Endothelial cell of umbilical vein (primary cell): ENCODE measurements at places on chromosomes 2 and 18. TPM values are rescaled to one million over a fixed set of nuclear protein-coding genes. Genes with fewer than 3 reads are reported as not detected.
A peak's percentile ranks its signal among the peaks of the same experiment; 100 is the strongest.

DNA sequence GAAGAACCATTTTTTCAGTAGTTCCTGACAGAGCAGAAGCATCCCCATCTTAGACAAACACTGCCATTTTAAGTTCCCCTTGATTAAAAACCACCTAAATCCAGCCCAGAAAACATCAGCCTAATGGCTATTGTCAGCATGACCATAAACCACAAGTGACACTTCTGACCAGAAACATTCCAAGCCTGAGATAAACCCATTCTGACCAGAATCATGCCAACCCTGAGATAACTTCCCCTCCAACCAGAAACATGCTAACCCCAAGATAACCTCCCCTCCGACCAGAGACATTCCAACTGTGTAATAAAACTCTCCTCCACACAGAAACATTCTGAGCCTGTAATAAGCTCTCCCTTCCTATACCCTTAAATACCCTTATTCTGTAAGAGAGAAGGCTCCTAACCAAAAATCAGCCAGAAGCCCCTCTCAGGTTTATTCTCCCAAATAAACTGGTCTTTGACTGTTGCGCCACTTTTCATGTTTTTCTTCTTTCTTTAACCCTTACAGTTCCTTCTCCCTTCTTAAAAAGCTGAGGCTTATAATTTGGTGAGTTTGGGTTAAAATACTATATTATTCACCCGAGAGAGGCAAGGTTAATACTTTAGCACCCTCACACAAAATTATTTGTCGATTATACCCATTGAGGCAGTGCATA lies 149.7 kb downstream of the HNMT start:
- H3K4me1 ChIP-seq: no peaks in the 10 kb centered on the region
- H3K27me3 ChIP-seq: no peaks in the 10 kb centered on the region
- H3K36me3 ChIP-seq: no peaks in the 10 kb centered on the region
- H3K4me3 ChIP-seq: no peak overlapping the region
- DNase-seq: no peak

GRCh38 chr2:170579511-170579910 lies 135.6 kb upstream of the SP5 start:
- no peaks in the 10 kb centered on the region for H3K4me1 ChIP-seq
- no peaks in the 10 kb centered on the region for H3K36me3 ChIP-seq
- no peaks in the 10 kb centered on the region for H3K27me3 ChIP-seq
- H3K27ac ChIP-seq: no peak overlapping the region
- DNase-seq: no peak

GRCh38 chr2:235575904-235576303 lies 82.1 kb downstream of the AGAP1 start:
- no peaks in the 10 kb centered on the region for H3K36me3 ChIP-seq
- H3K27me3 ChIP-seq: no peaks in the 10 kb centered on the region
- no peak overlapping the region for H3K27ac ChIP-seq

- no peaks in the 10 kb centered on the region for H3K4me1 ChIP-seq
- H3K27me3 ChIP-seq: no peaks in the 10 kb centered on the region
- no peak overlapping the region for H3K27ac ChIP-seq
- H3K36me3 ChIP-seq: no peaks in the 10 kb centered on the region
- no peak for DNase-seq
Observed at GRCh38 chr18:52933356-52933755, 593.4 kb downstream of the DCC start.

DNA sequence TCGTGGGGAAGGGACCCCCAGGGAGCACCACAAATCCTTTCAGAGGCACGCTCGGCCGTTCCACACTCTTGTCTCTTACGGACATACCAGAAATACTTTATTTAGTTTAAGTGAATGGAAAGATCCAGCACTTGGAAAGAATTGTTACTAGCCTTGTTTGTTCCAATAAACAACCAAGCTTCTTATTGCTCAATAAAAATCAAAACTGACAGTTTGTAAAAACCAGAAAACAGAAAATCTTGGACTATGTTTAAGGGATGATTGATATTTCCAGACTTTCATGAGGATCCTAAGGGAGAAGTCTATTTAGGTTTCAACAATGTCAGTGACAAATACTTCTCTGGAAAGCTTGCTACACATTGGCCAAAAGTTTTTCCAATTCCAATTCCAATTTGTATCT lies 31.6 kb upstream of the CCBE1 start:
- H3K4me1 ChIP-seq: no peaks in the 10 kb centered on the region
- H3K36me3 ChIP-seq: no peaks in the 10 kb centered on the region
- H3K4me3 ChIP-seq: no peak overlapping the region
- DNase-seq: no peak
- no peak overlapping the region for H3K27ac ChIP-seq

- H3K27ac ChIP-seq: no peak overlapping the region
- no peaks in the 10 kb centered on the region for H3K36me3 ChIP-seq
- no peaks in the 10 kb centered on the region for H3K27me3 ChIP-seq
- DNase-seq: no peak
- no peaks in the 10 kb centered on the region for H3K4me1 ChIP-seq
Observed at GRCh38 chr2:228084717-228085116, 96.8 kb downstream of the SPHKAP start.

GRCh38 chr2:188333751-188334524 lies 42.3 kb downstream of the GULP1 start:
- no peaks in the 10 kb centered on the region for H3K36me3 ChIP-seq
- H3K27ac ChIP-seq: no peak overlapping the region
- peaks cover 7% of the 10 kb centered on the region for H3K4me1 ChIP-seq
- DNase-seq: no peak
- no peaks in the 10 kb centered on the region for H3K27me3 ChIP-seq

- H3K4me1 ChIP-seq: no peaks in the 10 kb centered on the region
- H3K36me3 ChIP-seq: no peaks in the 10 kb centered on the region
- H3K4me3 ChIP-seq: no peak overlapping the region
- no peaks in the 10 kb centered on the region for H3K27me3 ChIP-seq
- DNase-seq: no peak
Observed at GRCh38 chr2:154032220-154032619, 160.5 kb downstream of the GALNT13 start.

DNA sequence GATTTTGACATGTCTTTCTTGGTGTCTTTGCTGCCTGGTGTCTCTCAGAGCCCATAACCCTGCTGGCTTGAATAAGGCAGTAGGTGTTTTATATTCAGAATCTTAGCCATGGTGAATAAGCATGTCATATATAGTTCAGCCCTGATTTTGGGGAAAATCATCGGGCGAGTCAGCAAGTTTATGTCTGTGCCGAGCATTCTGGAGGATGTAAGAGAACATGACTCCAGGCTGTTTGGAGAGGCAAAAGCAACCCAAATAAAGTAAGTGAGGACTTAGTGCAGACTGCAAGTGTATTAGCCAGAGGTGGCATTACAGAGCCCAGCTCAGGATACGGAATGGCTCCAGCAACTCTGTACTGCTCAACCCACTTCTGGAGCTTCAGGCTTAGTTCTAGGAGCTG lies 50.3 kb downstream of the TCF7L1 start:
- H3K27me3 ChIP-seq: no peaks in the 10 kb centered on the region
- H3K4me3 ChIP-seq: no peak overlapping the region
- no peak overlapping the region for H3K27ac ChIP-seq
- H3K4me1 ChIP-seq: peaks cover 29% of the 10 kb centered on the region
- no peak for DNase-seq

GRCh38 chr18:61157451-61157850 lies 175.8 kb upstream of the CDH20 start:
- H3K4me3 ChIP-seq: no peak overlapping the region
- H3K27me3 ChIP-seq: no peaks in the 10 kb centered on the region
- H3K4me1 ChIP-seq: no peaks in the 10 kb centered on the region
- no peak for DNase-seq
- no peaks in the 10 kb centered on the region for H3K36me3 ChIP-seq

DNA sequence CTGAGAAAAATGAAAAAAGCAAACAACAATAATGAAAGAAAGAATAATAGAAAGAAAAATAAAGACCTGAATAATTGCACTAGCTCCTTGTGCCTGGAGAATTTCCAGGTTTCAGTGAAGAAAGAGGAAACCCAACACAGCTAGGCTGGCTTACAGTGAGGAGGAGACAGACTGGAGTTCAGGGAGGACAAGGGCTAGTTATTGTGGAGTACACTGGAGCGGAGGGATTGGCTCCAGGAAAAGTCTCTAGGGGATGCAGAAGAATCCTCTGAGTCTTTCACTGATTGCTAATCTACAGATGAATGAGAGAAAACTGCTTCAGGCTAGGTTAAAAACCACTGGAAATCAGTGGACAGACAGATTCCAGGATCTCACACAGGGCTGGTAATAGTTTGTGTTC lies 163.6 kb upstream of the RBMS1 start:
- no peaks in the 10 kb centered on the region for H3K27me3 ChIP-seq
- peaks cover 6% of the 10 kb centered on the region for H3K4me1 ChIP-seq
- DNase-seq: no peak
- no peak overlapping the region for H3K27ac ChIP-seq
- no peaks in the 10 kb centered on the region for H3K36me3 ChIP-seq

DNA sequence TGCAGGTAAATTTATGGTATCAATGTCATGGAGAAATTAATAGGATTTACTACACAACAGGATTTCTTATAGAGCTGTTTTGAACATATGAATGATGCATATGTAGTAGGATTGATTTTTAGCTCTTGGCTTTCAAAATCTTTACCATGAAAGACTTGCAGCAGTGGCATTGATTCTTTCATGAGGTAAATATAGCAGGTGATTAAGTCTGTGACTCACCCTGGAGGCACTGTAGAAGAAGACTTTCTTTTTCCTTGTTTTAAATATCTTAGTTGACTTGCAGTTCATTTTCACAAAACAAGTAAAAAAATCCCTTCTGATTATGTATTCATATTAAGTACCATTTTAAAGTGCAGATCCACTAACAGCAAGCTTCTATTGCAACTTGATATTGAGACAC lies 463.0 kb downstream of the FBXO15 start:
- H3K4me1 ChIP-seq: no peaks in the 10 kb centered on the region
- H3K27me3 ChIP-seq: no peaks in the 10 kb centered on the region
- no peak overlapping the region for H3K4me3 ChIP-seq
- no peak overlapping the region for H3K27ac ChIP-seq
- no peaks in the 10 kb centered on the region for H3K36me3 ChIP-seq

- DNase-seq: no peak
- H3K27me3 ChIP-seq: no peaks in the 10 kb centered on the region
- no peaks in the 10 kb centered on the region for H3K36me3 ChIP-seq
- H3K4me1 ChIP-seq: peaks cover 17% of the 10 kb centered on the region
- no peak overlapping the region for H3K4me3 ChIP-seq
Observed at GRCh38 chr2:42903821-42904575, 111.6 kb upstream of the HAAO start.

GRCh38 chr2:137888845-137889244 lies 75.4 kb upstream of the HNMT start:
- DNase-seq: peak; percentile 31
- no peak overlapping the region for H3K4me3 ChIP-seq
- no peak overlapping the region for H3K27ac ChIP-seq
- H3K27me3 ChIP-seq: no peaks in the 10 kb centered on the region
- no peaks in the 10 kb centered on the region for H3K36me3 ChIP-seq

- peak overlapping the region; percentile 18 for H3K4me3 ChIP-seq
- no peak for DNase-seq
- H3K27ac ChIP-seq: no peak overlapping the region
- H3K27me3 ChIP-seq: peaks cover 52% of the 10 kb centered on the region
- peaks cover 37% of the 10 kb centered on the region for H3K4me1 ChIP-seq
Observed at GRCh38 chr2:111119822-111120252, 877 bp upstream of the BCL2L11 start.

GRCh38 chr2:18976168-18976961 lies 382.1 kb downstream of the OSR1 start:
- no peak overlapping the region for H3K4me3 ChIP-seq
- H3K4me1 ChIP-seq: no peaks in the 10 kb centered on the region
- H3K27ac ChIP-seq: no peak overlapping the region
- H3K36me3 ChIP-seq: no peaks in the 10 kb centered on the region
- DNase-seq: no peak

DNA sequence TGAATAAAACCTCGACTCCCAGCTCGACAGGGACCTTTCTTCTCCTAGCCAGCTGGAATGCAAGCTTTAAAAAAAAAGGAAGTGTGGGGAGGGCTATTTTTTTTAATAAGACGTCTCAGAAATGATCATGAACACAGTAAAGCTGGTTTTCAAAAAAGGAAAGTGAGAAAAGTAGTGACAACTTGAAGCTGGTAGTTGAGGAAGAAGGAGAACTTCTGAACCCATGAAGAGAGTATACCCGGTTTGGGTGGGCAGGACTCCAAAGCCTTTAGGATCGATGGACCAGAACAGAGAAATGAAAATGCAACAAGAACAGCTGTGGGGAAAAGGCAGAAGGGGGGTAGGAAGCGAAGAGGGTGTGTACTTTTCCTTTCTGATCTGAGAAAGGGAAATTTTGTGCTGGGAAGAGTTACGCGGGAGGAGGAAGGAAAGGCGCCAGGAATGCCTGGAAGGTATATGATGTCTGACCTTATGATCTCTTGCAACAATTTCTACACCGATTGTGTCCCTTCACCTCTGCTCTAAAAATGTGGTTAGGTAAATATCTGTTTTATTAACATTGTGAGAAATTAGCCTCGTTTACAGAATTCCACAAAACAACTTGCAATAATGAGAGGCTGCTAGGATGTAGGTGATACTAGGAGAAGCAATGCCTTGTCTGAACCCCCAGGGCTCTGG lies 22.6 kb upstream of the CYP1B1 start:
- H3K4me3 ChIP-seq: no peak overlapping the region
- H3K36me3 ChIP-seq: no peaks in the 10 kb centered on the region
- DNase-seq: no peak

GRCh38 chr2:225938991-225939390 lies 539.5 kb downstream of the NYAP2 start:
- H3K27me3 ChIP-seq: no peaks in the 10 kb centered on the region
- H3K36me3 ChIP-seq: no peaks in the 10 kb centered on the region
- no peak overlapping the region for H3K4me3 ChIP-seq
- no peak overlapping the region for H3K27ac ChIP-seq

DNA sequence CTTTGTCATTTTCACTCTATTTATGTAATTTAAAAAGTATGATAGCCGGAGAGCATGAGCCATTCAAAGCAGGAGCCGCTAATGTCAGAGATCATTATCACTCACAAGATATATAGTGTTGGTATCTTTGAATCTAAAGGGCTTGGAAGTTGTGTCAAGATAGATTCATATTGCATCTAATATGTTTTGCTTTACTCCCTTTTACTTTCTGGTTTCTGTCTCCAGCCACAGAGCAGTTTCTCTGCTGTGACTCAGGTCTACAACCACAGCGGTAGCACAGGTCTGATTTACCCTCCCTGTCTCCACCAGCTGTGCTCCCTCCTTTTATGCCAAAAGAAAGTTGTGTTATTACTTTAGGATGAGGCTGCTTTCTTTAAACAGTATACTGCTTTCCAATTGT lies 424.0 kb downstream of the ARHGAP15 start:
- no peak overlapping the region for H3K4me3 ChIP-seq
- no peak overlapping the region for H3K27ac ChIP-seq
- H3K36me3 ChIP-seq: no peaks in the 10 kb centered on the region

Gene FOXI3
- total RNA-seq: not detected in 2 replicates

Gene CNTNAP5
- total RNA-seq: not detected in 2 replicates

Gene CD8A
- total RNA-seq: not detected in 2 replicates

Gene CRYBA2
- total RNA-seq: not detected in 2 replicates

Gene GGCX
- 44.5 and 48.0 TPM in 2 replicates for total RNA-seq

Gene CYP26B1
- total RNA-seq: 0.76 and 1.1 TPM in 2 replicates

Gene GPR35
- total RNA-seq: 0.25 and 0.33 TPM in 2 replicates

Gene IL1RL1
- 44.0 and 55.1 TPM in 2 replicates for total RNA-seq

Gene TRPM8
- not detected in 2 replicates for total RNA-seq

Gene NEU2
- not detected in 2 replicates for total RNA-seq

Gene UPP2
- not detected in 2 replicates for total RNA-seq

Gene DSG1
- not detected in 2 replicates for total RNA-seq

Gene KLHL41
- total RNA-seq: 0.21 and 0.73 TPM in 2 replicates

Gene MTCL1
- 36.7 and 75.7 TPM in 2 replicates for total RNA-seq
